Type B pancreatic cell (in vitro differentiated cells): ENCODE measurements at places on chromosomes 13 and 19.

GRCh38 chr13:30446126-30446500, 19.6 kb downstream of the HMGB1 start:
- peak overlapping the region; percentile 81 for H3K27ac ChIP-seq
- peaks cover 10% of the 10 kb centered on the region for H3K27me3 ChIP-seq
- peak overlapping the region; percentile 83 for H3K4me3 ChIP-seq
- peaks cover 14% of the 10 kb centered on the region for H3K4me1 ChIP-seq
- H3K36me3 ChIP-seq, result peaks cover 3% of the 10 kb centered on the region

DNA sequence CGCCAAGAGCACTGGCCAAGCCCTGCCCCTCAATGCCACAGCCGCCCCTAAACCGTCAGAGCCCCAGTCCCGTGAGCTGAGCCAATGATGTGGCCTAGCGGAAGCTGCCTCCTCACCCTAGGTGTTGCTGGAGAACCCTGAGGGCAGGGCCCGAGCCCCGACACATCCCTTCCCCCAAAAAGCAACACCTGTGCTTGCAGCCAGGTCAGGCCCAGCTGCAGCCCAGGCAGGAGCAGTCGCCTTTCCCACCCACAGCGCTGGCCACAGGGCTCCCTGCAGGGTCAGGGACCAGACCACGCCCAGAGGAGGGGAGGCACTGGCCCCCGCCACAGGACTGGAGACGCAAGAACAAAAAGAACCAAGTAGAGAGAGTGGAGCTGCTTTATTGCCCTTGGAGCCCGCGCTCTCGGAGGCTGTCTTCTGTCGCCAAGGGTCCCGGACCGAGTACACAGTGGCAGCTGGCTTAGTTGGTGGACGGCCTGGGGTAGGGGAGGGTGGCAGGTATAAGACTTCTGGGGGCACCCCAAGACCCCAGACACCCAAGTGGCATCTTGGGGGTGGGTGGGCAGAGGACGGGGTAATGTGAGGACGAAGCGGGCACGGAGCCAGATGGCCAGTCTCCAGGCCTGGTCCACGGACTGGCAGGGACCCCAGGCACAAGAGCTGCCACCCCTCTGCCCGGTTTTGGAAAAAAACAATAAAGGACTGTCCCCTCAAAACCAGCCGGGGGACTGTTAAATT, 3.3 kb downstream of the P2RY11 start:
- peaks cover 4% of the 10 kb centered on the region for H3K4me1 ChIP-seq
- H3K27ac ChIP-seq, result no peak overlapping the region
- no peaks in the 10 kb centered on the region for H3K36me3 ChIP-seq
- no peak overlapping the region for H3K4me3 ChIP-seq
- DNase-seq, result no peak

DNA sequence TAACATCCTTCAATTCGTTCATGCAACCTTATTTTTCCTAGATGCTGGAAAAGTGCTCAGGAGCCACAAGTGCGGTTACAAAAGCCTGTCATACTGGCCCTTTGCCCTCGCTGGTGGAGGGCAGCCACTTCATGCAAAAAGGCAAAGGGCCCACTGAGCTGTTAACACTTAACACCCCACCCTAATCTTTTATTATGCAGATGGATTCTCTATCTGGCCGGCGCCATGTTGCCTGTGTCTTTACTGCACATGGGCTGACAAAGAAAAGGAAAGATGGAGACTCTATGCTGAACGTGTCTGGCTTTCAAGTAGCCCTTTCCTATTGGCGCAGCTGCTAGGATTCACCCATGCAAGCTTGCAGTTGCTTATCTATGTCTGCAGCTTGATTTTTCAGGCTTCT, 10.8 kb downstream of the OR7D2 start:
- H3K27ac ChIP-seq, result no peak overlapping the region
- H3K4me3 ChIP-seq, result no peak overlapping the region
- no peaks in the 10 kb centered on the region for H3K4me1 ChIP-seq
- DNase-seq, result no peak
- no peaks in the 10 kb centered on the region for H3K27me3 ChIP-seq
- peaks cover 9% of the 10 kb centered on the region for H3K36me3 ChIP-seq

GRCh38 chr13:111123649-111124048, 8.5 kb downstream of the ARHGEF7 start:
- DNase-seq, result no peak
- H3K27me3 ChIP-seq, result peaks cover 2% of the 10 kb centered on the region
- H3K27ac ChIP-seq, result no peak overlapping the region
- no peaks in the 10 kb centered on the region for H3K36me3 ChIP-seq
- no peak overlapping the region for H3K4me3 ChIP-seq

DNA sequence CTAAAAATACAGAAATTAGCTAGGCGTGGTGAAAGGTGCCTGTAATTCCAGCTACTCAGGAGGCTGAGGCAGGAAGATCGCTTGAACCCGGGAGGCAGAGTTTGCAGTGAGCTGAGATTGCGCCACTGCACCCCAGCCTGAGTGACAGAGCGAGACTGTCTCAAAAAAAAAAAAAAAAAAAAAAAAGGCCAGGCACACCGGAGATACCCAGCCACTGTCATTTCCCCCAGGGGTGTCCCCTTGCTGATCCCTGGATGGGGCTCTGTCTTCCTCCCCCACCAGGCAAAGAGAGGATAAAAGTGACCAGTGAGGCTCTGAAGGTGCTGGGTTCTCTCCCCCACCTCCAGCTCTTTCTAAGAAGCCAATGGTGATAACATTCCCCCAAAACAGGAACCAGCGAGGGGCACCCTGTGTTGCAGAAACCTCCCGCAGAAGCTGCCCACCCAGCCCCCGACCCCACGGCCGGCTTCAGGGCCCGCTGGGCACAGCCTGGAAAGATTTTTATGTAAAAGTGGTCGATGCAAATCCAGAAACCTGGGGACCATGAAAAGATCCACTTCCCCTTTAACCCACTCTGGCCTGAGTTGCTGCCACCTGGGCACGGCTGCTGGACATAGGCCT, 61.4 kb upstream of the KLF2 start:
- H3K27ac ChIP-seq, result no peak overlapping the region
- H3K4me1 ChIP-seq, result peaks cover 5% of the 10 kb centered on the region
- no peak overlapping the region for H3K4me3 ChIP-seq
- no peak for DNase-seq
- H3K36me3 ChIP-seq, result no peaks in the 10 kb centered on the region

GRCh38 chr19:45087531-45087930, 5.4 kb upstream of the PPP1R37 start:
- no peak for DNase-seq
- no peaks in the 10 kb centered on the region for H3K27me3 ChIP-seq
- peaks cover 16% of the 10 kb centered on the region for H3K4me1 ChIP-seq
- peaks cover 8% of the 10 kb centered on the region for H3K36me3 ChIP-seq
- H3K27ac ChIP-seq, result no peak overlapping the region
